Stimulated activated CD8-positive, alpha-beta memory T cell treated with anti-CD3 and anti-CD28 coated beads, Interleukin-15, amount 100 ng/mL, for 4 hours (primary cell): ENCODE measurements at places on chromosomes 6 and 20.

- DNase-seq, result no peak
Measured at GRCh38 chr20:59656417-59656816, 52.1 kb downstream of the PHACTR3 start.

DNA sequence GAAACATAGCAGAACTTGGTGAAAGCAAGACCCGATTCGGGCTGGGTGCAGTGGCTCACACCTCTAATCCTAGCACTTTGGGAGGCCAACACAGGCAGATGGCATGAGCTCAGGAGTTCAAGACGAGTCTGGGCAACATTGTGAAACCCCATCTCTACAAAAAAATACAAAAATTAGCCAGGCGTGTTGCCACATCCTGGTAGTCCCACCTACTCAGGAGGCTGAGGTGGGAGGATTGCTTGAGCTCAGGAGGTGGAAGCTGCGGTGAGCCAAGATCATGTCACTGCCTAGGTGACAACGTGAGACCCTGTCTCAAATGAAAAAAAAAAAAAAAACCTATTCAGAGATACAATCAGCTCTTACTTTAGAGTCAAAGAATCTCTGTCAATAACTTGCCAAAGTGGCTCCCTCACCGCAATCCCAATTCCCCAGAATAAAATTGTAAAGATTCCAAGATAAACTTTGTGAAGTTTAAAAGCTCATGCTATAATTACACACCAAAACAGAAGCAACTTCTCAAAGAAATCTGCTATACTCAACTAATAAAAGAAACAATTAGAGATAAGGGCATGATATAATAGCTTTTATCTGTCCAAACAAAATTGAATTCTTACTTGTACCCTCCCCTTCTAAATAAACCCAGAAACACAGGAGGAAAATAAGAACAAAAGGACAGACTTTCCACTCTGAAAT lies 33.6 kb downstream of the CDK19 start:
- no peak for DNase-seq

GRCh38 chr6:147054871-147055270 lies 149.3 kb upstream of the STXBP5 start:
- DNase-seq, result no peak

DNA sequence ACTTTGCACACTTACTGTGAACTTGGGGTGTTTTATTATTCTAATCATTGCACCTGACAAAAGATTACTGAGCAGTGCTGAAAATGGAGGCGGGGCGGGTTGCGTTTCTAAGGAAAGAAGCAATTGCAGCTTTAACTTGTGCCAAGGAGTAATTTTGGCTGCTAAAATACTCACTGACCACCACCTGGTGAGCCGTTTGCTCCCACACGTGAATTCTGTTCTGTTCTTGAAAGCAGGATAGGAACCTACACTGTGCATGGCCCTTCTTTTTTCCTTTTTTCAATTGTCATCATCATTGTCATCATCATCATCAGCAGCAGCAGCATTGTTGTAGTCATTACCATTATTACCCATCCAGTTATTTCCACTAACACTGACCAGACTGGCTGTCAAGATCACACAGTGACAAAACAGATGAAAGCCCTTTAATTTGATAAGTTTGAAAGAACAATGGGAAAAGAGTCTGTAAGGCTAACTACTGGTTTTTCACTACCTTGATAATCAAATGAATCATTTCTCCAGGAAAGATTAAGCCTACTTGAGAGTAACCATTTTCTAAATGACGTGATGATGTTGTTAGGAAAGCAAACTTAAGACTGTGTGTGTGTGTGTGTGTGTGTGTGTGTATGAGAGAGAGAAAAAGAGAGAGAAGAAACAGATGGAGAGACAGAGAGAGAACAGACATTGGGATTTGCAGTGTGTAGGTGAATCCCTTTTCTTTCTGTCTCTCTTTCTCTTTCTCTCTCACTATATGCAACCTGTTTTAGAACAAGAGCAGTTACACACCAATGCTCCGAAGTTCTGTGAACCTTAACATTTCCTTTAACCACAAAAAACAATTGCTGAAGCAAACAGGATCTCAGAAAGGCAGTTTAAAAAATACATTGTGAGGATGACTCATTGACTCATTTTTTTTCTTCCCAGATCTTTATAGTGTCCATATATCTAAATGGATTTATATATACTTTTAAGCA lies 3.8 kb downstream of the RIPOR2 start:
- no peak for DNase-seq

GRCh38 chr6:20630617-20631548 lies 96.6 kb downstream of the CDKAL1 start:
- DNase-seq, result no peak

DNA sequence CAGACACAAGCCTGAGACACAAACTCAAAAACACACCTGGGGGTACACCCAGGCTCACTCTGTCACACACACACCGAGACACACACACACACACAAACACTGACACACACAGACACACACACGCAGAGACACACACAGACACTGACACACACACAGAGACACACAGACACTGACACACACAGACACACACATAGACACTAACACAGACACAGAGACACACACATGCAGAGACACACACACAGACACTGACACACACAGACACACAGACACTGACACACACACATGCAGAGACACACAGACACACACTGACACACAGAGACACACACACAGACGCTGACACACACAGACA lies 14.4 kb upstream of the ABHD16B start:
- no peak for DNase-seq

DNA sequence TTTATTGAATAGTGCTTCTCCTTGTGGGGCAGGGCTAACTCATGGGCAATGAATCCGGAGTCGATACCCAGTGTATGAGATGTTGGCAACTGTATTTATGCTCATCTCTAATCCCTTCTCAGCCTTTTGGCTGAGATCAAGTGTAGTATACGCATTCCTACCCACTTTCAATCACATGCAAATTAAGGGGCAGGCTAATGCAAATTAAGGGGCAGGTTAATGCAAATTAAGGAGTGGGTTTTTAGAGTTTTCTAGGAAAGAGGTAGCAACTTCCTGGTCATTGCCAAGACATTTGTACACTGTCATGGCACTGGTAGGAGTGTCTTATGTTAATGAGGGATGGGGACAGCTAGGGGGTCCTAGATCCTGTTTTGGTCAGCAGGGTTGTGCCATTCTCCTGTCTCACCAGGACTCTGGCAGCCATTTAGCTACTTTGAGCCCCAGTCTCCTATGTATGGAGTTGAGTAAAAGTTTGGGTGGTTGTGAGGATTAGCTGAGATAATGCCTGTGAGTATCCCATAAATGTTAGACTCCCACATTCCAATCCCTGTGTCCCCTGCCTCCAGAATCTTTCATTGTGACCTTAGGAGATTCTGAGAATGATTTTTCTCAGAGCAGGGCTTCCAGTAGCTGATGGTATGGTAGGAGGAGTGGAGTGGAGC lies at the start of gene CNBD2:
CNBD2 (plus strand) TSS at position 612 of the 662 bp plus-strand sequence. CDS start 173 bp downstream, outside the sequence.
- no peak for DNase-seq

DNA sequence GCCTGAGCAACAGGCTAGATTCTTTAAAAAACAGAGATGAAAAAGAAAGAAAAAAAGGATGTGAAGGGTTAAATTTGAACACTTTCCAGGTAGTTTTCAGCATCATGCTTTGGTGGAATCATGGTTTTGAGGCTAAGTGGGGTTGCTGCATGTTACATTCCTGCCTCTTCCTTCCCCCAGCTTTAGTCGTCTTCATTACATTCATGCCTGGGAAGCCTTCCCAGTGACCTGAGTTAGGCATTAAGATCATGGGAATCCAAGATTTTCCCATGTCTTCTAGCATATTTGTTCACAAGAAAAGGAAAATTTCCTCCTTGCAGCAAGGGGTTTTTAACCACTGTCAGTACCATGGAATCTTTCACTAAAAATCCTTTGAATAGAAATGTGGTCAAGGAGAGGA lies 12.0 kb downstream of the TPX2 start:
- no peak for DNase-seq

GRCh38 chr6:9334979-9335378 lies 899.6 kb upstream of the SLC35B3 start:
- DNase-seq, result no peak

DNA sequence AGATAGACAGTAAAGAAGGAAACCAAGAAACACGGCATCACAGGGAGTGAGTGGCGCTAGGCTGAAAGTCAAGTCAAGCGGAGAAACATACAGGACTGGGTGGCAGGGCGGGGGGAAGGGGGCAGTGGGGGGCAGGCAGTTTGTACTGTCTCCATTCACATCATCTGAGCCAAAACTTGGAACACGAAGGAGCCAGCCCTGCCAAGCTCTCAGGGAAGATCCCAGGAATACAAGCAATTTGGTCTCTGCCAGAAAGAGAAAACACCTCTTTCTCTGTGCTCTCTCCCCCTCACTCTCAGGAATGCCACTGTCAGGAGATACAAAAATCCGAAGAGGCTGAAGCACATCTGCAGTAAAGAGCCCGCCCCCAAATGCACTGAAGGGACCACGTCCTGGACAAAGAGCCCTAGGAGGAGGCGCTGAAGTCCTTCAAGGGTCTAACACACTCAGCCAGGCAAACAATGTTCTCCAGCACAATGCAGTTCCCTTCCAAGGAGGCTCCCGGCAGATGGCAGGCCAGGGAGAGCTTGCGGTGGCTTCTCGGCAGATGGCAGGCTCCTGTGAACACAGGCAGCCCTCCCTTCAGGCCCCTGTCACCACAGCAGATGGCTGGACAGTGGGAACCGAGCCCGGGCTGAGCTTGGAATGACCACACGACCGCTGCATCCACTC lies 90.0 kb downstream of the ATP9A start:
- DNase-seq, result no peak

GRCh38 chr6:8435845-8436168 lies 462 bp upstream of the SLC35B3 start:
- DNase-seq, result no peak

DNA sequence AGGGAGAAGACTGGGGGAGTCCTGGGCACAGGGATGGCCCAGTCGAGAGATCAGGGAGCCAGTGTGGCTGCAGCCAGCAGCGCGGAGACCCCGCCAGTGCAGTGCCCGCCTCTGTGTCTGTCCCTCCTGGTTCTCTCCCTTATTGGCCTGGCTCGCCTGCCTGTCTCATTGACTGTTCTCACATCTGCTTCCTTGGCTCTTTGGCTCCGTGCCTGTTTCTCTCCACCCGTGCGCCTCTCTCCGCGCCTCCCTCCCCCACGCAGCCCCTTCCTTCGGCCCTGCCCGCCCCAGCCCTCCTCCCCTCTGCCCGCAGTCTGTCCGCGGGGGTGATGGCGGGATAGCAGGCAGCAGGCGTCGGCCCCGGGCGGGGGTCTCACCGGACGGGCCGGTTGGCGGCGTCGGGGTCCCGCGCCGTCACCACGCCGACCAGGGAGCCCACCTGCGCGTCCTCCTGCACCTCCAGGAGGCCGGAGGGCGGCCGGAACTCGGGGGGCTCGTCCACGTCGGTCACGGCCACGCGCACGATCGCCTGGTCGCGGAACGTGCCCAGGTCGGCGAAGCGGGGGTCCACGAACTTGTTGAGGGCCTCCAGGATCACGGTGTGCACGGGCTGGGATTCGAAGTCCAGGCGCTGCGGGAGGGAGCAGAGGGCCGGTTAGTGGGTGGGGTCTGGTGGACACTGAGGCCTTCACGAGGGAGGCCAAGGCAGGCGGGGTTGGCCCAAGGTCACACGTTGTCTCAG lies 92.0 kb downstream of the CD40 start:
- DNase-seq, result no peak

- DNase-seq, result no peak
Measured at GRCh38 chr6:139172567-139172966, 37.7 kb downstream of the HECA start.

GRCh38 chr20:35303735-35304491 lies 11.7 kb upstream of the FAM83C start:
- peak; percentile 54 for DNase-seq

DNA sequence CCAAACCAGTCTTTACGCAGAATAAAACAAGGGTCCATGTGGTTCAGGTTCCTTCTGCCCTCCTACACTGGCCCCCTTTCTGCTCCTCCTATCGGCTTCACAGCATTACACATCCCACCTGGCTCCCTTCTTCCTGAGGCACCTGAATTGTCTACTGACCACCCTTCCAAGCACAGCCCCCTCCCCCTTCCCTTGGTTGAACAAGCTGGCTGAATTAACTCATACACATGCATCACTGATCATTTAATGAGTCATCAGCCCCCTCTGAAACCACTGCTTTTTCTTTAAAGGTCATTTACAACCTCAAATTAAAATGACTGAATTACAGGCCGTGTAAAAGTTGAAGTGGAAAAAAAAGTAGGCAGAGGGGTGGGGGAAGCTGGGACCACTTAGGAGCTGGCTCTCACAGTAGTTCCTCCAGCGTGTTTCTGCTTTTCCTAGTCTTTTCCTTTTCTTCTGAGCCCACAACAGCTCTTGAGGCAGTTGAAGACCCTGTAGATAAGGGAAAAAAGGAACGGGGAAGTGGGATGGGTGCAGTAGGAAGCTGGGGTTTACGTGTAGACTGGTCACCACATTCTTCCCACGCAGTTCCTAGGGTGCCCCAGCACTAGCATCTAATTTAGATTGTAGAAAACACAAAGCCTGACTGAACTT lies 67.6 kb downstream of the FYN start:
- DNase-seq, result no peak

DNA sequence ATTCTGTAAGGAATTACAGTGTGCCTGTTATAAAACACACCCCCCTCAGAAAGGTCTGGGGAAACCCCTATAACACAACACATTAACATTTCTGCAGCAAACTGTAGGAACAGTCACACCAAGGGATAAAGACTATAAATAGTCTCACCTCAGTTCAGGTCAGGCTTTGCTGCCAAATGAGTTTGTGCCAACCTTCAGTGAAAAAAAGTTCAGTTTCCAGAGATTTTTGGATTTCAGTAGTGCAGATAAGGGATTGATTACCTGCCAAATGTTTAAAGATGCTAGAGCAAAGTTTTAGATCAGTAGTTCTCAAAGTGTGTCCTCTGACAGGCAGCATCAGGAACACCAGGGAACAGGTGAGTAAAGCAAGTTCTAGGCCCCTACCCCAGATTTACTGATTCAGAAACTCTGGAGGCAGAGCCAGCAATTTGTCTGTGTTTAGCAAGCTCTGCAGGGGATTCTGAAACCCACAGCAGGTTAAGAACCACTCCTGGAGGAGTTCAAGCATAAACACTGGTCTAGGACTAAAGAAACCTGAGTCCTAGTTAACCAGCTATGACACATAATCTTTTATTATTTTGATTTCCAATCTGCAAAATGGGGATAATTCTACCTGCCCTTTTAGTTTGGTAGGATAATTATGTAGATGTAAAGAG lies 111.0 kb downstream of the RCAN2 start:
- no peak for DNase-seq

- no peak for DNase-seq
Measured at GRCh38 chr6:126381498-126381897, 41.6 kb downstream of the CENPW start.
